ENCODE measurements at places on chromosomes 2 and 18. TPM values are rescaled to one million over a fixed set of nuclear protein-coding genes. Genes with fewer than 3 reads are reported as not detected.

GYPC gene
- total RNA-seq = 559 TPM

HOXD13 gene
- total RNA-seq = under 0.01 TPM

TLX2 gene
- not detected for total RNA-seq

GALNT5 gene
- total RNA-seq = under 0.01 TPM

KYNU gene
- not detected for total RNA-seq
